ENCODE measurements at places on chromosomes 3 and 15.

DNA sequence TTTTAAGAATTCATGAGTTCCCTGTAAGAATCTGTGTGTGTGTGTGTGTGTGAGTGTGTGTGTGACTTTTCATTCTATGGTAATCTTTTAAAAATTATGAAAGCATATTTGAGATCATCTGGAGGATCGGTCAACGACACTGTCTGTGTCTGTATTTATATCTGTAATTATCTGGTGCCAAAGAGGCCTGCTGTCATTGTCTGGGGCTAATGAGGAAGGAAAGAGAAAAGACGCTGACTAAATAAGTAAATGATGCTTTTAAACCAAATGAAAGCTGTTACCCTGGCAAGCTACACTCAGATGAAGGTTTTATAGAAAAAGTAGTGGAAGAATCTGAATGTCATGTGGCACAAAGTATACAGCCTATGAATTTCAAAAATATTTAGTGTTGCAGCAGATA is 439.8 kb downstream of the RBMS3 start:
- DNase-seq: no peak

- DNase-seq: no peak
These were observed 172.4 kb upstream of the SLC2A2 start for GRCh38 chr3:171198781-171199472.

DNA sequence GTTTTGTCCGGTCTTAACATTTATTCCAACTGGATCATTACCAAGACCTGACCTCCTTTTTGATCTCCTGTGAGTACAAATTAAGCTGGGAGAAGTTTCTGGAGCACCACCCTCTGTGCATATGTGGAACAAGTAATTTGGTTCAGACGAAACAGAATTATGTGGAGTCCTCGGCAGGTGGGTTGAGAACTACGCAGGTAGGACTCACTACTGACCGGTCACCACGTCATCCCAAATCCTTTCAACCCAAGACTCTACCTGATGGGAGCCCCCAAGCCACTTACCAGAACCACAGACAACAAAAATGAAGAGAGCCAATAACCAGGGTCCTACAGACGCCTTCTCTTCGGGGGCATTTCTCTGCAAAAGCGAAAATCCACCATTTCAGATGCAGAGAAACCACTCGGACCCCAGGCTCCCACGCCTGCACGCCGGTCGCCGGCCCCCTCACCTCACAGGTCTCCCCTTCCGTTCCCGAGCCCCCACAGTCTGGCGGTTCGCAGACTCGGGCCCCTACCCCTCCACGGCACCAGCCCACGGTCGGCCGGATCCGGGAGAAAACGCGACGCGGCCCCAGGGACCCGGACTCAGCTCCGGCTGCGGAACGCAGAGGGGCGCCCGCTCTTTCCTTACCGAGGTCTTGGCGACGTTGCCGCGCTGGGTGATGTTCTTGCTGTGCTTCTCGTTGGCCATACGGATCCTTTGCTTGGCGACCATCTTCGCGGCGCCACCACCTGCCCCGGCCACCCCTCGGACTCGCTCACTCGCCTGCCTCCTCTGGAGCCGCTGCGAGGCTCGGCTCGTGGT is 674 bp downstream of the SERP1 start:
- DNase-seq: peak; percentile 78

- no peak for DNase-seq
These were observed 25.1 kb downstream of the VPS39 start for GRCh38 chr15:42182961-42183360.

DNA sequence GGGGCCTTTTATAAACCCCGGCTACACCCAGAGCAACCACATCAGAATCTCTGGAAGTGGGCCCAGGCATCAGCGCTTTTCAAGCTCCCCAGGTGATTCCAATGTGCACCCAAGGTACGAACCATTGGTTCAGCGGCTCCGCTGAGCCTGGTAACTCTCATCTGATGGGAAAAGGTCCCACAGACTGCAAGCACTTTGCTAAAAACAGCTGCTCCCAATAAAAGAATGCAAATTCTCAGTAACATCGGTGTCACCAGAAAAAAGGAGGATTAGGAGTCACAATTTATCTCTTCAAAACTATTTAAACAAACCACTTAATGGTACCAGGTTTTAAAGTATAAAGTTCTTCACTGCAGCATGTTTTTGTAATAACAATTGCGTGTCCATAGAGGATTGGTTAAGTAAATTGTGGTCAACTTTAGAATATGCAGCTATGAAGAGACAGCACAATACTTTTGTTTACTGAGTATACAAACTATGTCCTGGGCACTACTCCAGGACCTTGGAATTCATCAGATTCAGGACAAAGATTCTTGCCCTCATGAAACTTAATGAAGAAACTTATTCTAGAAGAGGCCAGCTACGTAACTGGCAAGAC is 660.7 kb upstream of the ADAMTS9 start:
- DNase-seq: no peak

DNA sequence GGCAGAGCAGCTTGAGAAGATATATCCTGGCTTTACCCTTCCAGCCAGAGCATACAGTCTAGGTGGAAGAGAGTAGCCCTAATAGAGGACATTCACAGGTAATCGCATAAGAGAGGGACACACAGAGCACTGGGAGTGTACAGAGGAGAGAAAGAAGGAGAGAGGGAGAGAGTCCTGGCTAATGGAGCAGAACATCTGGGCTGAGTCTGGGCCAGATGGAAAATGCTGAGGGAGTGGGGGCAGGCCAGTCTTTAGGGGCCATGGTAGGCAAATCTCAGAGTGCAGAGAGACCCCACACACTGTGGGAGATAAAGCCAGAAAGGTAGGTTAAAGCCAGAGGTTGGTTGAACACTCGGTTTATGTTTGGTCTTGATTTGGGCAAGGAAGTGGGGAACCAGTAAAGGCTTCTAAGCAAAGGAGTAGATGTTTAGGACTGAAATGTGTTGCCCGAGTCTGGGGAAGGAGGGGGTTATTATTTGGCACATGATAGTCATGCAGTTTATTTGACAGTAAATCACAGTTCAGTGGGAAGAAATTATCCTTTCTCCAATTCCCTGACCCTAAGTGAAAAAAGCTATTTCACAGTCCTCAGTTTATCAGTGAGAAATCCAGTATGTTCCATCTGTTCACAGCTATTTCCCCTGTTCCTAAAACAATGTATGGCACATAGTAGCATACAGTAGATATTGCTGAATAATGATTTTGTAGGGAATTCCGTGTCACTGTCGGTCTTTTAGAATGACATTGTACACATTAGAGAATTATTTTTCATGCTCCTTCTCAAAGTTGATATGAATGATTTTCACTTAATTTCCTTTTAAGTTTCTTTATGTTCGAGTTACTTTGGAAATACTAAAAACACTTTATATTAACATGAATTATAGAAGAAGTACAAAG is 45.7 kb downstream of the PDHB start:
- no peak for DNase-seq

GRCh38 chr3:99418709-99419108 is 219.7 kb upstream of the COL8A1 start:
- DNase-seq: no peak

DNA sequence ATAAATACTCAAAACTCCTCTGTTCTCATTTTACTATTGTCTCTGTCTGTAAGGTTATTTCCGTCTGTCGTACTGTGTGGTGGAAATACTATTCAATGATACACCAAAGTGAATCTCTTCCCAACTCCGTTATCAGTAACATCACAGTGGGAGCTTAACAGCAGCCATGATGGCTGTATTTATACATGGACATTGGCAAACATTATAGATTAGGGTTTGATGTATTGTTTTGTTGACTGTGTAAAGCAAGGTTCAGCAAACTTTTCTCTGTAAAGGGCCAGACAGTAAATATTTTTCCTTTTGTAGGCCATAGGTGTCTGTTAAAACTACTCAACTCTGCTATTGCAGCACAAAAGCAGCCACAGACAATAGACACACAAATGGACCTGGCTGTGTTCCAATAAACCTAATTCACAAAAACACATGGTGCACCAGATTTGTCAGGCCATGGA is 23.2 kb downstream of the LIPC start:
- no peak for DNase-seq

DNA sequence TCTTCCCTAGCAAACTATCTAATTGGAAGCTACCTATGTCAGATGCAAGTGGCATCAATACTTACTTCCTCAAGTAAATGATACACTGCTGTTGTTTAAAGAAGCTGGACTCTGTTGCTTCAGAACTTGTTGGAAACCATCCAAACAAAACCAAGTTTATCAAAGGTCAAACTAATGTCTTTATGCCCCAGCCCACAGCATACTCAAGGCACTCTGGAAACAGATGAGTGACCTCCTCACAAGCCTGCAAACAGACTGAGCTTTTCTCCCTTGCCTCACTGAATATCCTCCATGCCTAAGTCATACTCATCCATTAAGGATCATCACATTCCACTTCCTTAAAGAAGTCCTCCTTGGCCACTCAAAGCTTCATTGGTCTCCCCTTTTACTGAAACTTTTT is 107.4 kb upstream of the ACP3 start:
- DNase-seq: no peak

DNA sequence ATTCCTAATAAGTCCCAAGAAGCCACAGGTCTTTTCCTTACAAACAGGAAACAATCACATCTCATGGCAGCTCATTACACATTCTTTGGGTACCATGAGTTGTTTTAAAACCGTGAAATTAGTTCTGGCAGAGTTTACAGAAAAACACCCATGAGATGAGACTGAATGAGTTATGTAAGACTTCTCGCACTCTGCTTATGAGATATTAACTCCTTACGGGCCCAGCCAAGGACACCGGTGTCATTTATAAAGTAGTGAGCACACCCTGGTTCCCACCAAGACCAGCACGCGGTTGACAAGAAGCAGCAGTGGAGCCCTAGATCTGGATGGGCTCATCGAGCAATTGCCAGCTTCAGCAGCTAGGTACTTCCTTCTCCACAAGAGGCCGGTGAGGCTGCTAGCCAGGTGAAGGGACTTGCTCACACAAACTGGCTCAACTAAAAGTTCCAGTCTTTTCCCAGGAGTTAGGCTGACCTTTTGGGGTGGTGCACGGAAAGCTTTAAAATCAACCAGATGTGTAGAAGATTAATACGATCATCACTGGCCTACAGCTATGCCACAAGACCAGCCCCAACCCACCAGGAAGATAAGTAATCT is 318.6 kb upstream of the ICE2 start:
- DNase-seq: no peak

DNA sequence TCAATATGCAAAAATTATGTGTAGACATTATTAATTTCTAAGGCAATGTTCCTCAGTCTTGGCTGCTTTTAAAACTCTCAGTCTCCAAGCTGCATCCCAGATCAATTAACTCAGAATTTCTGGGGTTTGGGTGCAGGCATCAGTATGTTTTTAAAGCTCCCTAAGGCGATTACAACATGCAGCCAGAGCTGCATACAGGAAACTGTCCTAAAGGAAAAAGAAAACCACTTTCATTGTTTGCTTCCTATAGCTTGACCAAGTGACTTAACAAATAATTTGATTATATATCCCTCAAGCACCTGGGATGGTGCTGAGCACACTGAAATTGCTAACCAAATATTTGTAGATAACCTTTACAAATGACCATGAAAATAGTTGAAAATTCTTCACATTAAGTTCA is 194.7 kb downstream of the DTWD1 start:
- no peak for DNase-seq
